ENCODE measurements at places on chromosomes 4 and X. TPM values are rescaled to one million over a fixed set of nuclear protein-coding genes. Genes with fewer than 3 reads are reported as not detected.

GRCh38 chrX:140775211-140775610 lies 65.7 kb downstream of the LINC00632 start:
- H3K36me3 ChIP-seq: no peaks in the 10 kb centered on the region
- H3K27ac ChIP-seq: no peak overlapping the region
- H3K4me3 ChIP-seq: no peak overlapping the region
- H3K27me3 ChIP-seq: no peaks in the 10 kb centered on the region

- DNase-seq: no peak
- H3K27me3 ChIP-seq: no peaks in the 10 kb centered on the region
- H3K4me1 ChIP-seq: no peaks in the 10 kb centered on the region
- no peak overlapping the region for H3K27ac ChIP-seq
Measured at GRCh38 chrX:102546828-102547493, 30.4 kb upstream of the TMSB15A start.

- H3K27ac ChIP-seq: no peak overlapping the region
- no peaks in the 10 kb centered on the region for H3K4me1 ChIP-seq
- no peaks in the 10 kb centered on the region for H3K27me3 ChIP-seq
- H3K4me3 ChIP-seq: no peak overlapping the region
Measured at GRCh38 chr4:124505211-124505610, 207.3 kb downstream of the ANKRD50 start.

The TMEM164 gene
- total RNA-seq: 79.7 TPM

The VCX gene
- not detected for total RNA-seq
